ENCODE measurements at places on chromosomes 5 and 9.

DNA sequence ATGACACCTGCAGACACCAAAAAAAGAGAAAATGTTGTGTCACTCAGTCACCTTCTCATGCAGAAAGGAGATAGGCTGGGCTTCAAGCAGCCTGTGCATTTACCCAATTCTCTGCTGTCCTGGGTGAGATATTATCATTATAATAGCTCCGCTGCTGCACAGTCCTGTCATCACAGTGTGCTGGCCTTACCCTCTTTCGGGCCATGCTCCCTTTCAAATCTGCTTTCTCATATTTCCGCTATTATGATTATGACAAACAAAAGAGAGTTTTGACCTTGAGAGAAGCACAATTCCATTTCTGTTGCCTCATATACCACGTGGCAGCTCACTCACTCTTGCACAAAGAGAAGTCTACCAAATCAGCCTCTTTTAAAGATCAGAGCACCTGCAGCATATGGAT, 1350.1 kb upstream of the ACO1 start:
- DNase-seq = no peak

- no peak for DNase-seq
Measured at GRCh38 chr5:93123127-93123526, 457.9 kb downstream of the NR2F1-AS1 start.

- DNase-seq = no peak
Measured at GRCh38 chr9:92455217-92455616, 27.1 kb downstream of the ASPN start.

GRCh38 chr9:2053883-2054845, 39.0 kb downstream of the SMARCA2 start:
- DNase-seq = peak; percentile 37

GRCh38 chr5:133340822-133341221, 271.5 kb downstream of the FSTL4 start:
- DNase-seq = no peak

Measured in GM03348 (cell line).